ENCODE measurements at places on chromosomes 1 and 21.

DNA sequence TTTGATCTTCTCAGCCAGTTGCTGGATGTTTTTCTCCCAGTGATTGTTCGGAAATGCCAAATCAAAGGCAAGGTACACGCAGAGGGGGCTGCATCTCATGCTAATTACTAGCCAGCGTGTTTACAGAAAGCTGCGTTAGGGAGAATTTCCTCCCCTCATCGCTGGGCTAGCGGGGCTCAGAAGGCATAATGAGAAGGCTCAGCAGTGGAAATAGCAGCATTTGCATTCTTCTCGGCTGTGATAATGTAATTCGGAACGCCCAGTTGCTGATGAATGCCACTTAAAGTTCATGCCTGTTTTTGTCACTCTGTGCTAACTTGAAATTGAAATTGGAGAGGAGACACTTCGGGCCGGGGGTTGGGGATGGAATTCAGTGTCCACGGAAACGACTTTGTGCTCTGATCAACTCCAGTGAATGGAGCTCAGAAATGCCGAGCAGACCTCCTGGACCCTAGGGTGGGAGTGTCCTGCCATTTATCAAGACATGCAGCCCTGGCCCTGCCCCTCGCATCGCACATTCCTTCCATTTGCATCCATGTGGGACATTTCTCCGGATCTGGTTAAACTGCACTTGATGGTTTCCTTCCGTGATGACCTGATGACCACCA, 313.4 kb upstream of the C1orf174 start:
- DNase-seq = no peak

- no peak for DNase-seq
Measured at GRCh38 chr1:224860488-224861338, 68.8 kb upstream of the DNAH14 start.

DNA sequence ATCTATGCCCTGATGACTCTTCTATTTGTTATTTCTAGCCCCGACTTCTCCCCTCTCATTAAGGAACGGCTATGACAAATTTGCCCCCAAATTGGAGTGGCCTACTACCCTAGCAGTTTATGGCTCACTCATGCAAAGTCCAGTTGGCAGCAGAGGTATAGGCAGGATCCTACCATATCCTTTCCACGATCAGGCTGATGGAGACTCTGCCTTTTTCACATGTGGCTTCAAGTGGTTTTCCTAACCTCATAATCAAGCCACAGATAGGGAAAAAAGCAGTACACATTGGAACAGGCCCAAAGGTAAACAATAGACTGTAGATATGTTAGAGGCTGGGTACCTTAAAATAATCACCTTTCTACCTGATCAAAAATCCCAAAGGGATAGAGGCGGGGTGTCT, 292.5 kb downstream of the NCAM2 start:
- no peak for DNase-seq

- no peak for DNase-seq
Measured at GRCh38 chr1:12170263-12170671, 3.5 kb downstream of the TNFRSF1B start.

- DNase-seq = no peak
Measured at GRCh38 chr1:165495858-165496205, 48.0 kb upstream of the LRRC52 start.

DNA sequence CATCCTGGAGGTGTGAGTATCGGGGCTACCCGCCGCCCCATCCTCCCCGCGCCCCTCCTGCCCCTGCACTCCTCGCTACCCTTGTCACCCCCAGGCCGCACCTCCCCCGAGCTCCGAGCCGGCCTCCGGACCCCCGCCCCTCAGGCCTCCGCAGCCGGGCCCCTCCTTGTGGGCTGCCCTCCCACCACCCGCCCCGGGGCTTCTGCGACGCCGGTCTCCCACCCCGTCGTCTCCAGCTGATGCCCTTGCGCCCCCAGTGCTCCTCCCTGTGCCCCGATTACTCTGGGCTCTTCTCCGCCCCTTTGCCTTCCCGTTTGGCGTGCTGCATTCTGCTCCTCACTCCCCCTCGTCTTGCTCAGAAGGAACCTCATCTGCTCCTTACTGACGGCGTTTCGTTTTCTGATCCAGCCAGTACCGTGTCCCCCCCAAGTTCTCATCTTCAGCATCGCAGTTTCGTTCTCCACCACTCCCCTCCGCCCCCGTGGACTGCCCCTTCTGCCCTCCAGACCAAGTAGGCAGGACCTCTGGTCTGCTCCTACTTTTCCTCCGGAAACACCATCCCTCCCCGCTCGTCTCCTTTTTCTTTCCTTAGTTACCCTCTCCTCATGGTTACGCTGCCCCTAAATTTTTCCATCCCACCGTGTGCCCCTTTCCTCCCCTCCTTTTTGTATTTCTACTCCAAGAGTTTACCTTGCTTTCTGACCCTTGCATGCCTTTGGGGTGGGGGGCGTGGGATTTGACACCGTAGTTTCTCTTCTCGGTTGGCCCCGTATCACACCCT, 841 bp downstream of the SNX27 start:
- DNase-seq = peak; percentile 40

- DNase-seq = no peak
Measured at GRCh38 chr1:163820226-163820625, 498.5 kb downstream of the NUF2 start.

GRCh38 chr1:92511541-92511940, 24.8 kb upstream of the GFI1 start:
- DNase-seq = no peak

DNA sequence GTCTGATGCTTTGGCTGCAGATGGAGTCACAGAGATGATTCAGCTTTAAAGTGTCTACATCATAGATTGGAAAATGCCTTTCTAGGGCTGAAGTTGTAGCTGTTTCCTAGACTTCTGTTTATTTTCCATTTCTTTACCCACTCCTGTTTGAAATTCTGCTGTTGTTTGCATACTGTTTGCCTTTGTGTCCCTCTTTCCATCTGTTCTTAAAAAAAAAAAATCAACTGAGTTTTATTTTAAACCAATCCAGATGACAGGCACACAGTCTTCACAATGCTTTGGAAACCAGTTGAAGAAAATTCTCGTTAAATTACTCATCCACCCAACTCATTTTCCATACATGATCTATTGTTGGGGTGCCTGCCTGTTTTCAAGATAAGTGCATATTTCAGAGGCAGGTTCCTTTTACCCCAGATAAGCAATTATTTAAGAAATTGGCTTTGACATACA, 245.9 kb downstream of the DISC1 start:
- no peak for DNase-seq

DNA sequence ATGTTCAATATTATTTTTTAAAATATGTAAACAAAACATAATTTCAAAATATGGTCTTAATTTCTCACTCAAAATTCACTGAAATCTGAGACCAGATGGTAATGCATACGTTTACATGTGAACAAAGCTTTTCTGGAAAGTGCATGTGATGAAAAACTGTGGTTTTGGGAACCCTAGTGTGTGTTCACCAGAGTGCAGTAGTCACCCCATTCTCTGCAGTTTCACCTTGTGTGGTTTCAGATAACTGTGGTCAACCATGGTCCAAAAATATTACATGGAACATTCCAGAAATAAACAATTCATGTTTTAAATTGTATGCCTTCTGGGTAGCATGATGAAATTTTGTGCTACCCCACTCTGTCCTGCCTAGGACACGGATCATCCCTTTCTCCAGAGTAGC, 2021.9 kb downstream of the MRPL39 start:
- no peak for DNase-seq

DNA sequence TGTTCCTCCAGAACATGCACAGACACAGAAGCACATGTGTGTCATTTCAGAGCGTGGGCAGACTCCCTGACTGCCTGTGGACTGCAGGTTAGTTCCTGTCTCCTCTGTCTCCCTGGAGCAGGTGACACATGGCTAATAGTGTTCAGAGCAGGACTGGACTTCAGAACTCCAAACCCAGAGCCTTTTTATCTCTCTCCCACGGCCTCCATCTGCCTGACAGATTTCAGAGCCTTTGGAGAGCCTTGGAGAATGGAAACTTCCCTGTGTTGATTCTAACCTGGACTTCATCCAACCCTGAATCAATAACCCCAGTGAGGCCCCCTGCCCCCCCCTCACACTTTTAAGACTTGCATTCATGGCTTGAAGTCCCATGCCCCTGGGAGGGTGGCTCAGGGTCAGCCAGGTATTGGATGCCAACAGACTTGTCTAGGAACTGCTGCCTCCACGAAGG, 44.4 kb downstream of the C1orf198 start:
- DNase-seq = no peak

GRCh38 chr1:229461032-229461668, 27.3 kb upstream of the ACTA1 start:
- no peak for DNase-seq

Measured in germinal center (tissue), 1 donor.